ENCODE measurements at places on chromosomes 11 and 22.

- DNase-seq: no peak
Measured at GRCh38 chr22:39445678-39446077, 11.1 kb upstream of the MGAT3 start.

DNA sequence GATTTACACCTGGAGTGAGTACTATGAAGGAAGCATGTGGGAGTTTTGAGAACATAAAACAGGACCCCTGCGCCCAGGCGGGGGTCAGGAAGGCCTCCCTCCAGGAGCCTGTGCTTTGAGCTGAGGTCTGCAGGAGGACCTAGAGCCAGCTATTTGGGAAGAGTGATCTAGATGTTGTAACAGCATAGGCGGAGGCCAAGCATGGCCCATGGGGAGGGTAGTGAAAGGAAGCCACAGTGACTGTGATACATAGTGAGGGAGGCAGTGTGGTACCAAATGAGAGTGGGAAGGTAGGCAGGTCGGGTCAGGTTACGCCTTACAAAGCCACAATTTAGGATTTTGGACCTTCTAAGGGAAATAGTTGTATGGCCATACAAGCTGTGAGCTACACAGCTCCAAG is 147.5 kb downstream of the PARVA start:
- no peak for DNase-seq

DNA sequence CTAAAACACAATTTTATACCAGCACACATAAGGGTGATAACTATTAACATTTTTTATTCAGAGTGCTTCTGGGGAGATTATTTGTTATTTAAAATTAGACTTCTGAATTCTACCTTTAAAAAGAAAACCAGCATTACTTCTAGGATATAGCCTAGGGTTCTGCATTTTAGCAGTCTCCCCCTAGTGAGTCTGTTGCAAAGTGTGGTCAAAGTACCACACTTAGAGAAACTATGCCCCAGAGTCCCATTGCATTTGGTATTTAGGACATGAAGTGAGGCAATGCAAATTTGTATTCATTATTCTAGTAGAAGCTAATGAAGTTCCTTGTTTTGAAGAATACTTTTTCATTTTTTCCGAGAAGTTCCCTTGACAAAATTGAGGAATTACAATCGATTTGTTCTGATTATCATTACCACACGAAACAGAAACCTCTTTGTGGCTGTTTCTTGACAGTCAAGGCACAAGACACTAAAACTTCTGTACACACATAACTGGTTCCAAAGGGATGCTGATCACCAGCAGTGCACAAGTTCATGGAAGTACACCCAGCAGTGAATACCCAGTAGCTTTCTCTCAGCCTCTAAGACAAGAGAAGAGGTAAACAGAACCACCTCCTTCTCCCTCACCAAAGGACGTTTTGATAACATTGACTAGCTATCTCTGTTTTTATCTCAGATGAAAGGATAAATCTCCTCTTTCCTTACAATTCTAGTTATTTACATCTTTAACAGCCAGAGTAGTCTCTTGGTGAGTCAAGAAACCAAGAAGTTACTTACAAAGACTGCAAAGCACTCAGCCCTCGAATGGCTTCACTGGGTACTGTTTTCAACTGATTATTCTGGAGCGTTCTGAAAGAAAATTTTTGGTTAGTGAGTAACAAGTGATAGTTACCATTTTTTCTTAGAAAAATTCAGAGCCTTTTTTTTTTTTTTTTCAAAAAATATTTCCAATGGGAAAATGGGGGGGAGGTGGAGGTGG is 27.6 kb upstream of the CCDC34 start:
- peak; percentile 81 for DNase-seq

DNA sequence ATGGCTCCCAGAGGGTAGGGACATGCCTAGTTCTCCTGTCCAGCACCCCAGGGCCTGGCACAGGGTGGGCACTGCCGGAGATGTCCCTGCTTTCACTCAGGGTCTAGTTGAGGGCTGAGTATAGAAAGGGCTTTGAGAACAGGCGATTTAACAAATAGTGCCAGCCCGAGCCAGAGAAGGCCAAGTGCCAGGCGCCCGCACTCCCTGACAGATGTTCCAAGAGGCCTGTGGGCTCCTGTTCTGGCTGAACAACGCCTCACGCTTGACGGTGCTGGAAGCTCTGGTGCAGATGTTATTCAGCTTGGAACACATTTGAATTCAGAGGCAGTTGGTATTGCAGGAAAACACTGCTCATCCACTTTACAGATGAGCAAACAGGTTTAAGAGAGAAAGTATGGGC is 46.5 kb downstream of the NFAM1 start:
- no peak for DNase-seq

DNA sequence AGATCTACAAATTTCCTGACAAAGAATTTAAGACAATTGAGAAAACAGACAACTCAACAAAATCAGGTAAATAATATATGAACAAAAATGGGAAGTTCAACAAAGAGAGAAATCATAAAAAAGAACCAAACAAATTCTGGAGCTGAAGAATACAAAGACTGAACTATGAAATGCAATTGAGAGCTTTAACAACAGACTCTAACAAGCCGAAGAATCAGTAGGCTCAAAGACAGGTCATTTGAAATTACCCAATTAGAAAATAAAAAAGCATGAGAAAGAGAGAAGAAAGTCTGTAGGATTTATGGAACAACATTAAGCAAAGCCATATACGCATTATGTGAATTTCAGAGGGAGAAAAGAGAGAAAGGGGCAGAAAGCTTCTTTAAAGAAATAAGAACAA is 72.8 kb downstream of the TBC1D22A start:
- no peak for DNase-seq

- peak; percentile 13 for DNase-seq
Measured at GRCh38 chr22:35703861-35704584, 13.6 kb upstream of the APOL5 start.

GRCh38 chr11:106765469-106766258 is 252.6 kb downstream of the GUCY1A2 start:
- DNase-seq: no peak

GRCh38 chr11:104001561-104002056 is 34.8 kb upstream of the DDI1 start:
- peak; percentile 20 for DNase-seq

GRCh38 chr22:20904008-20904979 is 12.9 kb upstream of the CRKL start:
- peak; percentile 60 for DNase-seq

GRCh38 chr11:129637473-129637872 is 178.2 kb upstream of the TMEM45B start:
- peak; percentile 24 for DNase-seq

DNA sequence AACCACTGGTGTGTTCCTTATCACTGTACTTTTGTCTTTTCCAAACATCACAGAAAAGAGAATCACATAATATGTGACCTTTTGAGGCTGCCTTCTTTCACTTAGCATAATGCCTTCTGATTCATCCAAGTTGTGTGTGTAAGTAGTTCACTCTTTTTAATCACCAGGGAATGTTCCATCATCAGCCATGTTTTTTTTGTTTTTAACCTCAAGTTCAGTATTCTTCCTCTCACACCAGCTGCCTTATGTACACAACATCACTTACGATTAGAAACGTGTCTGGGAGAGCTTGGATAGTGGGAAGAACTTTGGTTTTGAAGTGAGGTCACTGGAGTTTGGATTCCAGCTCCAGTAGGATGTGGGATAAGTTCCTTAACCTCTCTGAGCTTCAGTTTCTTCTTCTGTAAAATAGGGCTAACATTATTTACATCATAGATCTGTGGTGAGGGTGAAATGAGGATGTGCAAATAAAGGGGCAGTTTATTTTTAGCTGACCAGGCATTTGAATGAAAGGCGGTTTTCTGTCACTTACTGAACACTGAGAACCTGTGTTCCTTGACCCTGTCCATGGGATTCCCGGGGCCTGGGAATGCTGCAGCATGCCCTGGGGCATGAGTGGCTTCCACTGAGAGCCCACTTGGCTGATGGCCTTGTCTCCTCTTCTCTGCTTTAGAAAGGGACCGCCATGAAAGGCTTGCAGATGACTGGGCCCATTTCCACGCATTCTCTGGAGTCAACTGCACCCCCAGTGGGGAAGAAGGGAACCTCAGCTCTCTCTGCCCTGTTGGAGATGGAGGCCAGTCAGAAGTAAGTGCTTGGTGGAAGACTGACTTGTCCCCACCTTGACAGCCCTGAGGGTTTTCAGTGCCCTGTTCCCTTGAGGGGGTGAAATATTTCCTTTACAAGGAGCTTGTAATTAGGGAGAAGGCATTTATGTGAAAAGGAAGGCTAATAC is 92.6 kb downstream of the DEPDC5 start:
- no peak for DNase-seq

DNA sequence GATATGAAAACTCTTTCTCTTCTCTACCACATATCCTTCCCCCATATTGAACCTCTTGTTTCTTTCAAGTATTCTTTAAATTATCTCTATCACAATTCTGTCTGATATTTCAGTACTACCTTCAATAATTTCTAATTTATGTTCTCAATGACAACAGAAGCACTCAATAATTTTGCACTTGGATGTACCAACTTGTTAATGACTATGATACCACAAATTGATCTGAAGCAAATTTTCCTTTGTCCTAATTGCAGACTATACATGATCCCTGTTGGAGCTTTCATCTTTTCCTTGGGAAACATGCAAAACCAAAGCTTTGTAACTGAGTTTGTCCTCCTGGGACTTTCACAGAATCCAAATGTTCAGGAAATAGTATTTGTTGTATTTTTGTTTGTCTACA is at the start of gene OR4C15:
Gene OR4C15, plus strand, starts transcription at position 301 of the 400 bp plus-strand sequence. Its CDS starts 0 bp downstream, at position 301.
- no peak for DNase-seq

GRCh38 chr22:31615940-31616314 is 46.1 kb downstream of the PISD start:
- DNase-seq: no peak

DNA sequence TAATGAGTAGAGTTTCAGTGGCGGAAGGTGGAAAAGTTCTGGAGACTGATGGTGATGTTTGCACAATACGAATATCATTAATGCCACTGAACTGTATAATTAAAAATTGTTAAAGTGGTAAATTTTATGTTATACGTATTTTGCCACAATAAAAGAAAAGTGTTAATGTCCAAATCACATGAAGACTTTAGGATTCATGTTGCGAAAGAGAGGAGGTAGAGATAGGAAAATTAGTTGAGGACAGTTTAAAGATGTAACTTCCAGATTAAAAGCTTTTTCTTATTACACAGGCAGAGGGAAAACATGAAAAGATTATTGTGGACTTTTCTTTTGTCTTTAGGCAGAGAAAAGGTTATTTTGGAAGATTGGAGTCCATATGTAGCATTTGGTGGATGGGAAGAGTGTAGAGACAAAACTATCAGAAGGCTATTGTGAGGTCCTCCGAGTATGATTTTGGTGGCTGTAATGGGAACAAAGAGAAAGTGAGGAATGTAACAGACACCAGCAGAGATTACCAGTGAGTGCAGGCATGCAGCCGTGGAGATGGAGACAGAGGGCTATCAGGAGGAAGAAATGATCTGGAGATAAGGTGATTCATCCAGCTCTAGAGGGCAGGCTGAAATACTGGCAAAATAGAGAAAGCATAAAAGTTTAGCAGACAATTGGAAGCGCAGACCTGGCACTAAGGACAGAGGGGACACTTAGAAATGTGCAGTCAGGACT is 12.5 kb downstream of the VPS26B start:
- no peak for DNase-seq

- DNase-seq: peak; percentile 2
Measured at GRCh38 chr11:15707971-15708370, 593.2 kb downstream of the INSC start.

DNA sequence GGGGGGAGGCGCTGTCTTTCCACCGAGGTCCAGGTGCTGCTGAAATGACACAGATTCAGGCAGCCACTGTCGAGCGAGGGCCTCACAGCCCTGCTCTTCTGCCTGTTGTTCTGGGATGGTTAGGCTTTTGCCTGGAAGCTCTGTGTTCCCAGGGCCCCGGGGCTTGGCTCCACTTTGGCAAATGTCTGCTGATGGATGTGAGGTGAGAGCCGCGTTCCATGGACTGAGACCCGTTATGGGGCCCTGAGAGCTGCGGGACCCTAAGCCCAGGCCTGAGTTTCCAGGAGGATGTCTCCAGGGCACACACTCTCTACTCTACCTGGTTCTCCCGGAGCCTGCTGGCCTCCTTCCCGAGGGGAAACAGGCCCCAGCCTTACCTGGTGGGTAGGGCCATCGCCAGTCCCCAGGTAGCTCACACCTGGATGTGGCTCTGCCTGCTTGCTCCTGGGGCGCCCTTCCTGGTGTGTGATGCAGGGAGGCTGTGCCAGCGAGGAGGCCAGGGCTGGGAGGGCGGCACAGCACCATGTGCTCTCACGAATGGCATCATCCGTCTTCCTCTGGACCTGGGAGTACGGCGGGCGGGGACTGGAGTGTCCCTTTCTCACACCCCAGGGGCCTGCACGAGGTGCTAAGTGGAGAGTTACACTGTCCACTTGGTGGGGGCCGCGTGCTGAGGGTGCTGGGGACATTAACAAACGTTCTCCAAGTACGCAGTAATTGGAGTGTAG is 435.5 kb downstream of the TBC1D22A start:
- no peak for DNase-seq

DNA sequence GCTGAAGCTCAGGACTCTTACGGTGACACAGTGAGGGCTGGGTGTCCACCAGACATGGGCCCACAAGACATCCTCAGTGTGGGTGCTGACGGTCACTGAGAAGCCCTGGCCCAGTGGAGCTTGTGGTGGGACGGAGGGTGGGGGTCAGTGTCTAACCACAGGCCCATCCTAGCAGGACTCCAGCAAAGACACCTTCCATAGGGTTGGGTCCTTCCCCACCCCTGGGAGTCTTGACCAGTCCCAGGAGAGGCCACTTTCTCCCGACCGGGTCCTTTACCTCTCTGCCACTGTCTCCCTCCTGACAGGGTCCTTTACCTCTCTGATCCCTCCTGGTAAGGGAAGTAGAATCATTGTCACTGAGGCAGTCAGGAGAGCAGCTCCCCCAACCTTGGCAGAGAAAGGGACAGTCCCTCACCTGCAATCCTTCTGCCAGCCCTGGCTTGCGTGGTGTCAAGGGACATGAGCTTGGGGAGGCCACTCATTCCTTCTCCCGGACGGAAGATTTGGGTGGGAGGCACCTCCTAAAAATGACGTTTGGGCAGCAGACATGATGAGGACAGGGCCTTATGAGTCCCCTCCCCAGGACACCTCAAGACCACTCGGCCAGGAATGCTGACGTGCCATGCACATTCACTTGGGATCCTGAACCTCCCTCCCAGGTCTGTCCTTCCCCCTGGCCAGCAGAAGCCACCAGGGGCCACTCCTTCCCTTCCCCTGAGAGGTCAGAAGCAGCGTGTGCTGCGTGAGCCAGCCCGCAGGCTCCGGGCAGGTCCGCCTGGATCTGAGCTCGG is 91.5 kb upstream of the FGF3 start:
- DNase-seq: no peak

- DNase-seq: peak; percentile 72
Measured at GRCh38 chr11:94504689-94505293, 7.5 kb upstream of the C11orf97 start.

DNA sequence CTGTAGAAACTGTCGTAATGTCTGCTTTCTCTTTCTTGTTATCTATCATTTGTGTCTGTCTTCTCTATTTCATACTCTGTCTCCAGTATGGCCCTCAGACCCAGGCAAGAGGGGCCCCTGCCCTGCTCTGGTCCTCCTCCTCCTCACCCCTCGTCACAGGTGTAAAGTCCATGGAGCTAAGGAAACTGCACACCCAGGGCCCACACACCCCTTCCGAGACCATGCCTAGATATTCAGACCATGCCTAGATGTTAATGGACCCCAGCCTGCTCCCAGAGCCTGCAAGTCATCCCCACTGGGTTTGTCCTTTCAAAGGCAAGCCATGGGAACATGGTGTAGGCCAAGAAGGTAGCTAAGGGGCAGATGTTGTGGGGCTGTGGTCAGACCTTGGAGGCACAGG is 24.1 kb upstream of the ANO1 start:
- no peak for DNase-seq

- DNase-seq: peak; percentile 29
Measured at GRCh38 chr22:50169774-50170341, 673 bp upstream of the PANX2 start.
